ENCODE measurements at places on chromosomes 7 and 10.

- no peak for DNase-seq
These were observed 126.7 kb downstream of the NT5C2 start for GRCh38 chr10:103066141-103067098.

- DNase-seq, result no peak
These were observed 32.6 kb upstream of the ADCYAP1R1 start for GRCh38 chr7:31019509-31019908.

- DNase-seq, result no peak
These were observed 103.0 kb upstream of the SEMA3A start for GRCh38 chr7:84297616-84298015.

DNA sequence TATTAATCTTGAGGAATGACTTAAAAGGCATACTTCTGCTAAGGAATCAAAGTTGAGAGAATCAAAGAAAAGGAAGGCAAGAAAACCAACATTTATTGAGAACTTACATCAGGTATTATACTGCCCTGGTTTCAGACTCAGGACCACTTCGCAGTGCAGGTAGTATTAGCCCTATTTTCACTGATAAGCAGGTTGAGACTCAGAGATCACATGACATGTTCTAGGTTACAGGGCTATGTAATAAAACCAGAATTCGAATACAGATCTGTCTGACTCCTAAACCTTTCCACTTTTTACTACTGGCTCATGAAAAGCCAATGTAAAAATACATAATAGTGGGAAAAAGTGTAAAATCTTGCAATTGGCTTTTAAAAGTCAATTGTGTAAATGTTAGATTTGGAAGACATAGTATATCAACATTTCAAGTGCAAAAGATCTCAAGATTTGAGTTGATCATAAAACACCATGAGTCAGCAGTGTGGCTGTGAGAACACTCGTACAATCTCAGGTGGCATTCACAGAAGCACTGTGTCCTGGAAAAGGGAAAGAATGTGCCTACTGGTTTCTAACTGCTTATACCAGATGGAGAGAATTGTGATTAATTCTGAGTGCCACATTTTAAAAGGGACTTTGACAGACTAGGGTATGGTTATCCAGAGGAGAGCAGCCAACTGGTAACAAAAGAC lies 195.8 kb upstream of the MKLN1 start:
- no peak for DNase-seq

DNA sequence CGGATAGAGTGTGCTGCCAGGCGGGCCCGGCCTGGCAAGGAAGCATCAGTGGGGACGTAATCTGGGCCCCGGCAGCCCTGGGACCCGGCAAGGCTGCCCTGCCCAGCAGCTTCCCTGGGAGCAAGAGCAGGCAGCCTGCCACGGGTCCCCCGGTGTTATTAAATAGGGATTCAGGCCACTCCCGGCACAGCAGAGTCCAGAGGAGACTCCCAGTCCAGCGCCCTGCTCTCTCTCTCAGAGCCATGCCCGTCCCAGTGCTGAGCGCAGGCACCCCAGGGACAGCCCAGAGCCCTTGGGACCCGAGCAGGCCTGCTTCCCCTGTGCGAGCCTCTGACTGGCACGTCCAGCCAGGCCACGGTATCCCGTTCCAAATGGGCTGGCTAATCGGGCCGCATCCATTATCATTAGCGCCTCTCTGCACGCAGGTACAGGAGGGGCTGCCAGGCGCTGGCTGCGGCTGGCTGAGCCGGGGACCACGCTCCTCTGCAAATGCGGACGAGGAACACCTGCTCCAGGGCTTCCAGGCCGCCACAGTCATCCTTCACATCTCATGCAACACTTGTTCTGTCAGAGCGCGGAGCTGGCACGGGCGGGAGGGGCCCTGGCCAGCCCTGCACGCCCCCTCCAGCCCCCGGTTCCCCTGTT lies 344.2 kb upstream of the MKI67 start:
- no peak for DNase-seq

GRCh38 chr10:92849576-92850090 lies 1.3 kb downstream of the EXOC6 start:
- no peak for DNase-seq

GRCh38 chr10:125048094-125048864 lies 106.4 kb downstream of the ZRANB1 start:
- DNase-seq, result peak; percentile 80

GRCh38 chr7:87604264-87604663 lies 3.6 kb upstream of the ABCB1 start:
- no peak for DNase-seq

GRCh38 chr10:69572159-69573055 lies 815 bp downstream of the NEUROG3 start:
- no peak for DNase-seq

DNA sequence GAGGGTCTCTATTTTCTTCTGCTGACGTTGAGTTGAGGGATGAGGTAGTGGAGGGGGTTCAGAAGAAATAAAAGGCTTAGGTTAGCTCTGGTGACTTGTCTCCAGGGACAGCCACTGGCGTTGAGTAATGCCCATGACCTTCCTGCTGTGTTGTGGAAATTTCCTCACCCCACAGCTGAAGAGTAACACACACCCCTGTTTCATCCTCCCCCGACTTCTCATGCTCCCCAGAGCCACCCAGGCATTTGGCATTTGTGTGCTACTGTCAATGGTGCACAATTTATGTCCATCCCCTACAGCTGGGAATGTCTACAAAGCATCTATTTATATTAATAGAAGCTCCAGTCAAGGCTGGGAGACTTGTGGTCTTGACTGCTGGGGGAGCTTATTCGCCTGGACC lies 4.7 kb upstream of the TMEM72 start:
- no peak for DNase-seq

DNA sequence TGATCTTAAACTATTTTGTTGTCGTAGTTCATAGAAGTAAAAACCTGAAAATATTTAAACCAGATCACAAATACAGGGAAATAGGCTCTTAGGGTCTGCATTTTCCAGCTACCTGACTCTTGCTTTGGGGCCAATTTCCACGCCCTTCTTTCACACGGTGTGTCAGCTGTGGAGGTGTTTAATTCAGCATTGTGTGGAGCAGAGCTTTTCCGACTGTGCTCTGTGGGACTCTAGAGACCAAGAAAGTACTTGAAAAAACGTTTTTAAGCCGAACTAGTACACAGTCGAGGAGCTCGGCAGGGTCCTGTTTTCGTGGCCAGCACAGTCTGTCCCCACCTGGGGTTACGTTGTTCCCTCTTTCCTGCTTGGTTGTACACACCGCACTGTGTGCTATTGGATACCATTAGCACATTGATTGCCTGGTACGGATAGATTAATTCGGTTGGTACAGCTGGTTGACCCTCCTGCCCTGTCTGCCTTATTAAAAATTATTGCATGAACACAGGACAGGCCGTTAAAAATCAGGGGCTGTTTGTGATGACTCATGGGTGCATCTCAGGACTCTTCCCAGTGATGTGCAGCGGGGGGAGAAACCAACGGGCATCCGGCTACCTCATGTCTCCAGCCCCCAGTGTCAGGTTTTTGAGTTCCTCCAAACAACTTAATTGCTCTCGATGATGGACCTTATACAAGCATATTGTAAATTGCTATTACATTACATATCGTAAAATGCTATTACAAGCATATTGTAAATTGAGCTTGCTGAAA lies 80.7 kb upstream of the BTBD16 start:
- no peak for DNase-seq

- no peak for DNase-seq
These were observed 38.5 kb downstream of the GRID1 start for GRCh38 chr10:86327954-86328725.

GRCh38 chr7:31094271-31094670 lies 42.2 kb downstream of the ADCYAP1R1 start:
- DNase-seq, result no peak

- no peak for DNase-seq
These were observed 19.7 kb upstream of the CHST12 start for GRCh38 chr7:2383543-2384274.

All from kidney capillary endothelial cell (primary cell).